Stimulated activated CD8-positive, alpha-beta memory T cell treated with anti-CD3 and anti-CD28 coated beads, Interleukin-2, amount 100 ng/mL, for 1 hour (primary cell): ENCODE measurements at places on chromosomes 6 and 20.

GRCh38 chr6:149897855-149898744, at the start of gene RAET1E:
RAET1E (minus strand) TSS chr6:149898113; CDS start chr6:149890901, 7,212 bp downstream.
- no peak for DNase-seq

DNA sequence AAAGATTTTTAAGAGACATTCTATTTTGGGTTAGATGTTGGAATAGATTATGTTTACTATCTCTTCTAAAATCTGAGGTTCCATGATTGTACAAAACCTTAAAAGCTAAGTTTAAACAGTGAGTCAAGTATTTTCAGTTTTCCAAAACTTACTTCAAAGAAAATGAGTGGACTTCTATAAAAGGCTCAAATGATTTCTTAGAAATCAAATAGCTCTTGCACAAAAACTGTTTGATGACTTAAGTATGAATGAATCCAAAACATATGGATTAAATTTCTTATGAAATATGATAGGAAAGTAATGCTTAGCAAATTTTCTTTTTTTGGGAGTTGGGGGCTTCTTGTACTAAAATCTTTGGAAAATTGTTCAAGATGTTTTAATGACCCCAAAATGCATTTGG, 837.3 kb upstream of the SLC35B3 start:
- no peak for DNase-seq

- no peak for DNase-seq
Measured at GRCh38 chr20:53662595-53662994, 69.0 kb upstream of the ZNF217 start.

DNA sequence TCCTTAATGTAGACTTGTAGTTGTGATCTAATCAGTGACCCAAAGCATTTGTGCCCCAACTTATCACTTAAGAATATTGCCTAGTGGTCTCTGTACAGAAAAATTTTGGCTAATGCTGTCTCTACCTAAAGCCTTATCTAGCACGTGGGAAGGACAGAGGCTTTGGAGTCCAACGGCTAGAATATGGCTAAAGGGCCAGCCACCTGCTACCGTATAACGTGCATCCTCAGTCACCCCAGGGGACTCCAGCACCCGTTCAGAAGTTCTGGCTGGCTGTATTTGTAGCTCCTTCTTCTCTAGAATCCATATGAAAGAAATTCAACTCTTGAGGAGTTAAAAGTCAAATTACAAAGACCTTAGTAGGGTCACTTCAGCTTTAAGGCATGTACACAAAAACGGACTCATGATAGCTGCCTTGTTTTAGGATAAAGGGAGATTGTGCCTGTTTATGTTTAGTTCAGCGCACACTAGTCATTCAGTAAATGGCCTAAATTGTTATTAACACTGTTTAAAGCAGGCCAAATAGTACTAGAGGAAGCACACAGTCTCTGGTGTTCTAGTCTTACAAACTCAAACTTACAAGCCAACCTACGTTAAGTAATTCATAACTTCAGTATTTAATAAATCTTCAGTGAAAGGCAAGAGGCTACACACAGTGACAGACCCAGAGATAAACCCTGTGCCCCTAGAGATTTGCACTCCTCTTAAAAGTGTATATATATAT, 407.5 kb upstream of the PLCB4 start:
- no peak for DNase-seq

GRCh38 chr20:7240490-7240889, 473.0 kb downstream of the BMP2 start:
- no peak for DNase-seq

- no peak for DNase-seq
Measured at GRCh38 chr6:135233686-135234491, 52.8 kb downstream of the MYB start.
